ENCODE measurements at places on chromosomes 5 and 9.

DNA sequence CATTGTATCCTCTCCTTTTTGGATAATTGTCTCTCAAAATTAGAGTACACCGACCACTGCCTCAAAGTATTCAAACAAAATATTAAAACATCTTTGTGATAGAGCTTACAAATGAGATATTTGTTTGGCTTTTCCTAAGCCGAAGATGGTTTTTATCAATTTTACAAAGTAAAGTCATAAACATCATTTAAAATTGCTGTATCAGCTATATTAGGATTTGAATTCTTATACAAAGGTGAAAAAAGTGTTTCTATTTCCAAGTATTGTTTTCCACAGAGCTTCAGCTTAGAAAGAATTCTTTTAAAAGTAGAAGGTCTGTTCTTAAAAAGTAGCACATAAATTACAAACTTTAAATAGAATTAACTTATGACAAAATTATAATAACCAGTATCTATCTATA lies 116.6 kb upstream of the IFNE start:
- DNase-seq: no peak

DNA sequence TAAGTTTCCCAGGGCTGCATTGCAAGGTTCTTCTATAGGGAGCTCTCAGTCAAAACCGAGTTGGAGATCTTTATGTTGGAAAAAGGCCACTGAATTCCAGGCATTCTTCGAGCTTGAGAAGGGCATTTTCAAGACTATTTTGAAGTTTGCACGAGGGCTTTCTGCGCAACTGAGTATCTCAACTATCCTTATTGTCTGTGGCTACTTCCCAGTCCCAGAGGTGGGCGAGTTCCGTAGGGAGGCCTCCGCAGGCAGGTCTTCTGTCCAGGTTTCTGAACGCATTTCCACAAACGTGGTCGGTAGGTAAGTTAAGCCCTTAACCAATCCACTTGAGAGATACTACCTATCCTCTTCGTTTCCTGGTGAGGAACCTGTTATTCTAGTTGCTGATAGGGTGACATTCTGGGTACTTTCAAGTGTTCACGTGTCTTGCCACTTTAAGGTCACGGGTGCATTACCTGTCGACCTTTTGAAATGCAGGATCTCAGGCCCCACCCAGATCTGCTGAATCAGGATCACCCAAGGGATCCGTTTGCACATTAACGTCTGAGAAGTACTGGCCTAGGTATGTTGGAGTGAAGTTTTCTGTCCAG lies 51.4 kb upstream of the TJP2 start:
- no peak for DNase-seq

- no peak for DNase-seq
Observed at GRCh38 chr5:76579166-76579937, 43.9 kb downstream of the F2RL2 start.

GRCh38 chr5:149773291-149774095 lies 43.4 kb downstream of the PPARGC1B start:
- no peak for DNase-seq

DNA sequence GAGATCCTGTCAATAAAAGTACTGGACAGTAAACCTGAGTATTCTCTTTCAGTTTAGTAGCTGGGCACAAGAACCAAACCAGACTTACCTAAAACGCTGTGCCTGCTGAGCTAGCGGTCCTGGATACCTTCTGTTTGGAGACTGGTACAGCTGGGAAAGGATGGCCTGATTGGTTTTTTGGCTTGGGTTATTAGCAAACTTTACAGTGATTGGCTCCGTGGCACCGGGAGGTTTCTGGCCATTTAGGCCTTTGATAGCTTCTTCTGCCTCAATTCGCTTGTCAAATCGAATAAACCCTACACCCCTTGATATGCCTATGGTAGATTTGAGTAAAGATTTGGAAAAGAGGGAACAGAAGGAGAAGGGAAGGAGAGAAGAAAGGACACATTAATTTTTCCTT lies 124.7 kb downstream of the ELAVL2 start:
- DNase-seq: no peak

DNA sequence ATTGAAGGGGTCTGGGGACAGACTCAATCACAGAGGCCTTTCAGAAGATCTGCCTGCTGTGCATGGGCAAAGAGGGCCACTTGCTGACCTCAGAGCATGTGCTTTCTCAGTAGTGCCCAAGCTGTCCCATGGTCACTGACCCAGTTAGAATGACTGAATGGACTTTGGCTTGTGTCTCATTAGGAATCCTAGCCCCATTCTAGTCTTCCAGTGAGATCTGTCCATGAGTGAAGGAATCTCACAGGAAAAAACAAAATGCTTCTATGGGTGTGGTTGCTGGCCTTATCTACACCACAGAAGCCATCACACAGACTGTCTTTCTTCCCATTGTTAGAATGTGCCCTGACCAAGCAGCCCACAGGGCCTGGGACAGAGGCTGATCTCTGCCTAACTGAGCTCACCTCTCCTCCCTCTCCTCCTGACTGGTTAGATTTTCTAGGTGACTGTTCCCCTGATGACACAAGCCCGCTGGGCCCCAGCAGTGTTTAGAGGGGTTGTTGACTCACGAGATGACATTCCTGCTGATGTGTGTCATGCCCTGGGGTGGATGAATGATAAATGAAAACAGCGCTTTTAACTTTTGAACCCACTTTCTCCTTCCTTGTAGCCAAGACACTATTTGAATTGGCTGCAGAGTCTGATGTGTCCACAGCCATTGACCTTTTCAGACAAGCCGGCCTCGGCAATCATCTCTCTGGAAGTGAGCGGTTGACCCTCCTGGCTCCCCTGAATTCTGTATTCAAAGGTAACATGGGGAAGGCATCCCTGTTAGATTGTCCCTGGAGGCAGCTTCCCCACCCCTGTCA lies 24.8 kb downstream of the TGFBI start:
- no peak for DNase-seq

DNA sequence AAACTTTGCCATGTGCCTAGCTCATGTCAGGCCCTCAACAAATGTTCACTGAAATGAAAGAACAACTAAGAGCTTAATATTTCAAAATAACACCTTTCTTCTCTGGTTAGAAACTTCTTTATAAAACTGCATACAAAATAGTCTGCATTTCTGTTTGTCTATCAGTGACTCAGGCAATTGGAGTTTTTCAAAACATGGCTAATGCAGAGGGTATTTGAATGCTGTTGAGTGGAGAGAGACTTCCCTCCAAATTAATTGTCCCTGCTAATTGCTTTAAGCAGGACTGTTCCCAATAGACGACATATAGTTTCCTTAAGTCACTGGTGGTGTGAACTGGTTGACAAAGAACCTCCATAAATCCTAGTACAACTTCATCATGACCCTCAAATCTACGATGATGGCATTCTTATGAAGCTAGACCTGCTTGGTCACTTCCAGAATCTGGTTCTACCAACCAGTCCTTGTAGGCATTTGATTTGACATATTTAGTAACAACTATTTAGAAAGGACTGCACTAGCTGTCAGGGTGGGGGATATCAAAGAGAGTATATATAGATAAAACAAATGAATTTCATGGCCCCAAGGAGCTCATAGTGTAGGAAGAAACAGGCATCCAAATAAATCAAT lies 84.5 kb downstream of the PRLR start:
- DNase-seq: no peak

- DNase-seq: no peak
Observed at GRCh38 chr9:129910628-129911567, 75.6 kb downstream of the USP20 start.

GRCh38 chr9:99860266-99860665 lies 38.6 kb downstream of the NR4A3 start:
- DNase-seq: no peak

DNA sequence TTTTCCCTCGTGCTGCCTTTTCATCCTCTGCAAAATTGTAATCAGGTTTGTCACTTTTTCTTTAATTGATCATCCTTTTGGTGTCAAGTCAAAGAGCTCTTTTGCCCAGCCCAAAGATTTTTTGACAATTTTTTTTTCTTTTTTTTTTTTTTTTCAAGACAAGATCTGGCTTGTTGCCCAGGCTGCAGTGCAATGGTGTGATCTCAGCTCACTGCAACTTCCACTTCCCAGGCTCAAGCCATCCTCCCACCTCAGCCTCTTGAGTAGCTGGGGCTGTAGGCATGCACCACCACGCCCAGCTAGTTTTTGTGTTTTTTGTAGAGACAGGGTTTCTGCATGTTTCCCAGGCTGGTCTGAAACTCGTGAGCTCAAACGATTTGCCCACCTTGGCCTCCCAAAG lies 36.7 kb downstream of the CDK7 start:
- DNase-seq: no peak

- no peak for DNase-seq
Observed at GRCh38 chr5:56647099-56647850, 168.1 kb upstream of the MAP3K1 start.

- no peak for DNase-seq
Observed at GRCh38 chr5:39021413-39021812, 52.8 kb downstream of the RICTOR start.

All from activated T-helper 1 cell treated with anti-CD3 and anti-CD28 coated beads, Interleukin-2, amount 50 U/mL, for 16 hours (primary cell).